Activated T-helper 1 cell treated with anti-CD3 and anti-CD28 coated beads, Interleukin-2, amount 50 U/mL, for 16 hours (primary cell): ENCODE measurements at places on chromosomes 1 and 21.

DNA sequence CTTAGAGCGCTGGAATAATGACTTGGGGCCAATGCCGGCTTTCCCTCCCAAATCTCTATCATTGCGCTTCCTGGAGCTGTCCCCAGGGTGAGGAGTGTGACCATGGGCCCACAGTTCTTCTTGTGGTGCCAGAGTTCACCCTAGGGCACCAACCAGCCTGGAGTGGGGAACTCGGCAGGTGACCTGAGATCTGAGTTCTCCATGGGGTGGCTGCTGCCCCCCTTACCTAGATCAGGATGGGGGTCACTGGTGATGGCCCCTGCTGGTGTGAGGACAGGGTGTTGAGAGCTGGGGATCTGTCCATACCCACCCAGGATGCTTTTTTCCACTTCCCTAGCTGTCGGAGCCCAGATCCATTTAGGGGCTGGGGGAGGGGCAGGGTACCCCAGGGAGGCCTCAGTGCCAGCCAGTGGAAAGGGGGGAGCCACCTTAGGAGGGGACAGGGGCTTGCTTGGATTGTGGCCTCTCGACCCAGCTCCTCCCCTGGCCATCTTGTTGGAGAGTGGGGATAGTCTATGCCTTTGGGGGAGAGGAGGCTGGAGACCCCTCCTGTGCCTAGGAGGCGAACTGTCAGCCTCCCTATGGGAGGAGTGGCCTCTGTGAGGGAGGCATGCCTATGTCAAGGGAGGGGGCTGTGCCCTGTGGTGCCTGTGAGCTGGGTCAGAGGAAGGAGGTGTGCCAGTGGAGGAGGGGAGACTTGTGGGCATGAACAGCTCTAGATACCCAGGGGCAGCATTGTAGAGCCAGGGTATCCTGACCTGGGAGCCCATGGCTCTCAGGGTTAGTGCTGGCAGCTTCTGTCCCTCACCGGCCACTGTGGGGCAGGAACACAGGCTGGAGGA lies 1.7 kb downstream of the FOXO6 start:
- DNase-seq: no peak

GRCh38 chr1:190098756-190099155 lies 378.9 kb downstream of the BRINP3 start:
- no peak for DNase-seq

GRCh38 chr21:37119421-37120218 lies 46.6 kb downstream of the TTC3 start:
- no peak for DNase-seq

DNA sequence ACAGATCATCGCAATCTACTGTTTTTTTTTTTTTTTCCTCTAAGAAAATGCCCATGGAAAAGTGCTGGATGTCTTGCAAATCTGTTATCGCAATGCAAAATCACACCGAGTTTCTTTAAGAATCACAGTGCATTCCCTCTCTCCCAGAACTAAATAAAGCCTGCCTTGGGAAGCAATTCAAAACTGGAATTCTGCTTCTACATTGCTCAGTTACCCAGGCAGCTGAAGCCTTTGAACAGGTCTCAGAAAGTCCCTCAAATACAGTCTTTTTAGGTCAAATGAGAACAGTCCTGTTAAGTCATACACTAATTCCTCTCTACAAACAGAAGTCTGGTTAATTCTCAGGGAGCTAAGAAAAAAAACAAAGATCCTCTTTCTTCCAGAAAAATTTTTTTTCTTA lies 46.3 kb downstream of the SLC30A10 start:
- no peak for DNase-seq

DNA sequence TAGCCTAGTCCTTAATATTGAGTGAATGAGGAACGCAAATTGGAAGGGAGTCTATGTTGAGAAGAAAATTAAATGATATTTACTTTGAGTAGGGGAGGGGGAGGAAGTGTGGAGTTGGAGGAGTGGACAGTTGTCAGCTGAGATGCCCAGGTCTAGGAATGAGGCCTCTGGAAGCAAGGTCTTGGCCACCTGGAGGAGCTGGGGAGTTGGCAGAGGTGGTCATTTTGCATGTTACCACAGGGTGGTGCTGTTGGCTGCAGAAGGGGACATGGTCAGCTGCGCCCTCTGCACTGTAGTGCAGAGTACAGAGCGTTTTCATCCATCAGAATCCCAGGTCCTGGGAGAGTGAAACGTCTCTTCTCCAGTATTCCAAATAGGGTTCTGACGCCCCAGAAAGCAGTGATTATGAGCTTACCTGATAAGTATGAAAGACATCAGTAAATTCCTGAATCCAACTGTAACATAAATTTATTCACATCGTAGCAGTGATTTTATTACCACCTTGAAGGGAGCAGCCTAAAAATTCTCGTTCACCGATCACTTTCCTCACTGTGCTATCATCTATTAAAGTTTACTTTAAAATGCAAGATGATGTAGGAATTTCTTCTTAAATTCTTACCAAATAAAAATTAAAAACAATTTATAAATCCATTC lies 13.8 kb downstream of the PARK7 start:
- no peak for DNase-seq

GRCh38 chr1:207001492-207002245 lies 30.9 kb downstream of the C1orf116 start:
- DNase-seq: no peak

- DNase-seq: no peak
These were observed 88.6 kb upstream of the HNRNPU start for GRCh38 chr1:244952940-244953339.

DNA sequence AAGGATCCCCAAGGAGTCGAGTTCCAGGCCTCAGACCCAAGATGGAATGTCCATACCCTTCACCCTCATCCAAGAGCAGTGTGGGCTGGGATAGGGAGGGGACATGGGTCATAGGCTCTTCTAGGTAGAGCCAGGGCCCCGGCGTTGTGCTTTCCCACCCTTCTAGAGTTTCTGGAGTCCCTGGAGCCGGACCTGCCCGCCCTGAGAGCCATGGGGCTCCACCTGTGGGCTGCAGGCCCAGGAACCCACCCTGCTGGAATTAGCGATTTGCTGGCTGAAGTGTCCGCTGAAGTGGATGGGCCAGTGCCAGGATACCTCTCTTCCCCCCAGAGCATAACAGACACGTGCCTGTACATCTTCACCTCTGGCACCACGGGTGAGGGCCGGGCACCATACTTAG lies 1.1 kb downstream of the SLC27A3 start:
- no peak for DNase-seq

- DNase-seq: no peak
These were observed 9.3 kb downstream of the C1QB start for GRCh38 chr1:22662318-22662717.

GRCh38 chr1:238153253-238153652 lies 262.5 kb upstream of the ZP4 start:
- DNase-seq: no peak

- no peak for DNase-seq
These were observed 26.2 kb downstream of the STUM start for GRCh38 chr1:226574591-226575435.

DNA sequence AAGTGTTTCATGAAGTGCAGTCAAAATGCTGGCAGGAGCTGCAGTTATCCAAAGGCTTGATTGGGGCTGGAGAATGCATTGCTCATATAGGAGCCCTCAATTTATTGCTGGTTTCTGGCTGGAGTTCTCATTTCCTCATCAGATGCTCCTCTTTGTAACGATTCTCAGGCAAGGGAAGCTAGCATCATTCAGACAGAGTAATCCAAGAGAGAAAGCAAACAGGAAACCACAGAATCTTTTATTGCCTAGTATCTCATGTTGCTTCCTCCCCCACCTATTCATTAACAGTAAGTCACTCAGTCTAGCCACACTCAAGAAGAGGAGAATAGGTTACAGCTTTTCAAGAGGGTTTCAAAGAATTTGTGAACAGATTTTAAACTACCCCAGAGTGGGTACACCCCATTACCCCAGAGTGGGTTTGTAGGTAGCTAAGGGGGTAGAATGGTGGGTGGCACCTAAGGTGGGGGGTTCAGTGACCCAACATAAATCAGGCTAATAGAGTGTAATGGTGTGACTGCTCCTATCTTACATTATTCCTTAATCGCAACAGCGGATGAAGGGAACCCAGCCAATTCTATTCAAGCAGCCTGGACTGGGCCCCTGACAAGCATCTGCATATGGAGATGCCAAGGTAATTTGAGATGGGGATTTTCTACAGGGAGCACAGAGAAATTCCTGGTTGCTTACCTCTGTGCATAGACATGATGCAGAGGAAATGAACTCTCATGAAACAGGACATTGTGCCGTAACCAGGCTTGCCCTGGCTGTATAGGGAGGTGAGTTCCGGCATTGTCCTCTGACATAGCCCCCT lies 67.1 kb downstream of the KCNJ15 start:
- DNase-seq: no peak

GRCh38 chr1:226223786-226224244 lies 351 bp downstream of the MIXL1 start:
- DNase-seq: no peak

- no peak for DNase-seq
These were observed 195.1 kb downstream of the CRB1 start for GRCh38 chr1:197463142-197463541.

DNA sequence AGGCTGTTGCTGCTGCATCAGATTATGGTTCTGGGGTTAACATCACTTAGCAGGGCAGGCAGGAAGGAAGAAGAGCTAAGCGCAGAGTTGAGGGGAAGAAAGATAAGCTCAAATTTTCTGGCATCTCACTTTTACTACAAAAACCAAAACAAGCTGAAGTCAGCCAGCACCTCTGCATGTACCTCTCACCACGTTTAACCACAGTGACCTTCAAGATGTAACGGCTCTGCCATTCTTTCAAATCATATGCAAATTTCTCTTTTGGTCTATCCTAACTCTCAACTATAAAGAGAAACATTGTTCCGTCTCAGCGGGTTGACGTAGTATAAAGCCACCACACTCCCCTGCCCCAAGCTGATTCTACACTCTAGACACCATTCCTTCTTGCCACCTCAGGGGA lies 154.4 kb downstream of the OMA1 start:
- DNase-seq: no peak

DNA sequence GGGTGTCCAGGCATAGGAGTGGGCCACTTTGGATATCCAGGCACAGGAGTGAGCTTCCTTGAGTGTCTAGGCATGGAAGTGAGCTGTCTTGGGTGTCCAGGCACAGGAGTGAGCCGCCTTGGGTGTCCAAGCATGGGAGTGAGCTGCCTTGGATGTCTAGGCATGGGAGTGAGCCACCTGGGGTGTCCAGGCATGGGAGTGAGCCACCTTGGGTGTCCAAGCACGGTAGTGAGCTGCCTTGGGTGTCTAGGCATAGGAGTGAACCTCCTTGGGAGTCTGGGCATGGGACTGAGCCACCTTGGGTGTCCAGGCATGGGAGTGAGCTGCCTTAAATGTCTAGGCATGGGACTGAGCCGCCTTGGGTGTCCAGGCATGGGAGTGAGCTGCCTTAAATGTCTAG lies 146.3 kb downstream of the C1orf94 start:
- DNase-seq: no peak

DNA sequence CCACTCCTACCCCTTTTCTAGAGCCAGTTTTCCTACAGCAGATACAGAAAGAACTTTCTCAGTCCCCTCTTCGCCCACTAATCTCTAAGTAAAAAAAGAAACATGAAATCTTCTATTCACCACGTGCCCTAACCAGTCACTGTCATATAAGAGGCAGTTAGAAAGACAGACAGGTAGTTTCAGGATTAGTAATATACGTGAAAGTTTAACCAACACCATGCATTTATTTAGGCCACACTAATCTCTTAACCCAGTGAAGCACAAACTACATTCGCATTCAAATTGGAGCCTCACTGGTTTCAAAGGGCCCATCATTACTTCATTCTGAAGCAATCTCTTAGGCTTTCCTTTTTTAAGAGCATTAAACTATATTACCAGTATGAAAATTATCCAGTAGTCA lies 10.1 kb downstream of the GPATCH2 start:
- no peak for DNase-seq

DNA sequence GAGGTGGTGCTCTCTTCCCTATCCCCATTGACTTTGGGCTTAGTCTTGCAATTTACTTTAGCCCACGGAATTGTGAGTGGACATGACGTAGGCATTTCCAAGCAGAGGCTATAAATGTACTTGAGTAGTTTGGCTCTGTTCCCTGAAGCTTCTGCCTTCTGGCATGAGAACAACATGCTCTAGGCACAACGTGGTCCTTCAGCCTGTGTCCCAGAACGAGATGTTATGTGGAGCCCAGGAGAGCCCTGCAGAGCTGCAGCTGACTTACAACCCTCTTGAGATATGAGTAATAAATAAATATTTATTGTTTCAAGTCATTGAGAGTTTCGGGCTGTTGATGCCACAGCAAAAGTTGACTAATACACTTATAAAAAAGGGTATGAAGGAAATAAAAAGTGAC lies 105.2 kb upstream of the HMGB4 start:
- no peak for DNase-seq

- no peak for DNase-seq
These were observed 23.9 kb downstream of the PCNT start for GRCh38 chr21:46347791-46348381.

DNA sequence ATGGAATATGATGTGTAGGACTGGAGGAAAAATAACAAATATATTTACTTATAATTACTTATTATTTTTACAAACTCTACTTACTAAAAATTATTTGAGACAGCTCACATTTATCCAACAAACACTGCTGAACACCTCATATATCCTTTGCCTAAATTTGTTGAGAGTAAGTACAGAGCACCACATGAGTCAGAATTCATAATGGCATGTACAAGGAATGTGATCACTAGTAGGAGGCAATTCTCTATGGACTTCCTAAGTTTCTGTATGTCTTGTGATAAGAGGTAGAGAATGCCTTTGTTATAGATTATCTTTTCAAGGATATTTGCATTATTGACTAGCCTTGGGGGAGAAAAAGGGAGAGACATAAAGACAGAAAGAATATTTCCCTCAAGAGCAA lies 8.2 kb upstream of the ST6GALNAC3 start:
- DNase-seq: no peak

- peak; percentile 48 for DNase-seq
These were observed 4.9 kb upstream of the POFUT2 start for GRCh38 chr21:45292399-45293219.

DNA sequence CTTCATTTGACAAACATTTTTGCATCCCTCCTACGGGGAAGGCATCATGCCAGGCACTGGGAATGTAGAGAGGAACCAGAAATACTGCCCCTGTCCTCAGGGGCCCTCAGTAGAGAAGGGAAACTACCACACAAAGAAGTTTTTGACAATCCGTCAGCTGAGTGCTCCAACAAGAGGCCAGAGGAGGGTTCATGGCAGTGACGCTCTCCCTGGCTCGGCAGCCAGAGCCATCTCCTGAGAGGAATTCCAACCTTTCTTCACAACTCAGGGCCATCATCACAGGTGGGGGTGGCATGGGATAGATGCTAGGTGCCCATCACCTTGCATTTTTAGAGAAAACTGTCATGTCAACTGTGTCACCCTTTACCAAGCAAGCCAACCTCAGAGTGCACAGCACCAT lies 154.1 kb downstream of the HIVEP3 start:
- DNase-seq: no peak

DNA sequence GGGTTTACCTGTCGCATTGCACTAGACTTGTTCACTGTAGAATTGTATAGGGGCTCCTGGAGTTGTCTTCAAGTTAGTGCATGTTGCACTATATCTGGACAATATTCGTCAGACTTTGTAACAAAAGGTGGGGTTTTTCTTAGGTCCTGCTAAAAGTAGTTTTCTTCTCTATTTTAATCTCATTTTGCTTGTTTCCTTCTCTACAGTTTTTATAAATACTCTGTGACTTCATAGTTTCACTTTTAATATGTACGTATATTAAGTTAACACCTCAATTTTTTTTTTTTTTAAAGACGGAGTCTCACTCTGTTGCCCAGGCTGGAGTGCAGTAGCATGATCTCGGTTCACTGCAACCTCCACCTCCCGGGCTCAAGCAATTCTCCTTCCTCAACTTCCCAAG lies 26.5 kb upstream of the MRPS6 start:
- no peak for DNase-seq

GRCh38 chr1:90850181-90850897 lies 133.2 kb upstream of the BARHL2 start:
- DNase-seq: no peak
